T-helper 17 cell (primary cell): ENCODE measurements at places on chromosomes 11 and 22.
A peak's percentile ranks its signal among the peaks of the same experiment; 100 is the strongest.

- DNase-seq = no peak
These were observed 186.1 kb downstream of the TMEM135 start for GRCh38 chr11:87223816-87224215.

- no peak for DNase-seq
These were observed 26.0 kb downstream of the LIMK2 start for GRCh38 chr22:31238057-31238456.

GRCh38 chr22:23035557-23036277 is 34.6 kb upstream of the GNAZ start:
- no peak for DNase-seq

GRCh38 chr22:32887324-32887980 is 85.9 kb downstream of the TIMP3 start:
- no peak for DNase-seq

DNA sequence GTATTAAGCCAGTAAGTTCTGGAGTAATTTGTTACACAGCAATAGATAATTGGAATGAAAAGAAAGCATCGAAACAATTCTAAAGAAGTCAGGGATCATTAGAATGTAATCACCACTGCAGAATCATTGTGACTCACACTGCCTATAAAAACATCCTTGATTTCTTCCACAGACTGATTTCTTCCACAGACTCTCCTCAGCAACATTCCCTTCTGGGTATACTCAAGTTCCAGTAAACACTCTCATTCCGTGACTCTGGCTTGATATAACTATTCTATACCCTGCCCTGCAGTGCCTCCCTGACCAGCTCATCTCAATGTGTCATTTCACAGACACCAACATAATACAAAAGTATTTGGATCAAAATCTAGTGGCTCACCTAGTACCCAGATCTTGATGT is 120.5 kb downstream of the BBOX1 start:
- DNase-seq = no peak

GRCh38 chr11:78391424-78391823 is 26.2 kb downstream of the GAB2 start:
- DNase-seq = no peak

GRCh38 chr22:29801153-29801552 is 34.0 kb downstream of the UQCR10 start:
- no peak for DNase-seq

- peak; percentile 31 for DNase-seq
These were observed 263.3 kb downstream of the ETS1 start for GRCh38 chr11:128324051-128324481.

GRCh38 chr11:126124231-126124661 is 61.6 kb upstream of the CDON start:
- DNase-seq = no peak
